ENCODE measurements at places on chromosomes 16 and 17. TPM values are rescaled to one million over a fixed set of nuclear protein-coding genes. Genes with fewer than 3 reads are reported as not detected.

The ABCC11 gene
- total RNA-seq = not detected

DNA sequence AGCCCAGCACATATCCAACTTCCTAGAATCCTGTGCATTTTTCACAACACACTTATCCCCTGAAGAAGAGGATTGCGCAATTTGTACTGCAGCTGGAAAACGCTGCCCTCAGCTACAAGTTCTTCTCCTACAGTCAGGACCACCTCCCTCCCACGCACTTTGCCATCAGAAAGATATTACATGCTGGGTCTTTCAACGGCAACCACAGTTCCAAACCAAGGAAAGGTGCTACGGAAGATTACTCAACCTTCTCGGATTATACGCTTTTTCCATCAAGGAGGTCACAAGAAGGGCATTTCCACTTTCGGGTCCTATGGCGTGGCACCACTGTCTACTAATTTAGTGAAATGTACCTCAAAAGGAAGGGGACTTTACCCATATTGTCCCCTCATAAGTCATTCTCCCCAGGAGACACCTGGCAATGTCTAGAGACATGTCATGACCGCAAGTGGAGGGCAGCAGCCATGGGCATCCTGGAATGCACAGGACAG is 35.2 kb downstream of the USP7 start:
- no peak for DNase-seq

- no peak for DNase-seq
These were observed 9.1 kb downstream of the SOX8 start for GRCh38 chr16:990516-991291.

DNA sequence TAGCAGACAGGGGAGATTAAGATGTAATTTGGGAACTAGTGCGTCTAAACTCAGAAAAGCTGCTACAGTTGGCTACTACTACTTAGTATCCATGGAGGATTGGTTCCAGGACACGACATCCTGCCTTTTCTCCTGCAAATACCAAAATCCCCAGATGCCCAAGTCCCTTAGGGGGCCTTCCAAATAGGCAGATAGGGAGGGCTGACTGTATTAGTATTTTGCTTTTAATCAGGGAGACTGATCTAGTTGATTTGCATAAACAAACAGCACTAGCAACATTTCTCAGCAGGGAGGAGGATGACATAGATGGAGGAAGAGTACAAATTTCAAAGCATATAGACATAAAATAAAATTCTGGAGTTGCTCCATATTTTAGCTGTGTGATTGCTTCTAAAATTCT is 621.6 kb upstream of the GOT2 start:
- DNase-seq = no peak

DNA sequence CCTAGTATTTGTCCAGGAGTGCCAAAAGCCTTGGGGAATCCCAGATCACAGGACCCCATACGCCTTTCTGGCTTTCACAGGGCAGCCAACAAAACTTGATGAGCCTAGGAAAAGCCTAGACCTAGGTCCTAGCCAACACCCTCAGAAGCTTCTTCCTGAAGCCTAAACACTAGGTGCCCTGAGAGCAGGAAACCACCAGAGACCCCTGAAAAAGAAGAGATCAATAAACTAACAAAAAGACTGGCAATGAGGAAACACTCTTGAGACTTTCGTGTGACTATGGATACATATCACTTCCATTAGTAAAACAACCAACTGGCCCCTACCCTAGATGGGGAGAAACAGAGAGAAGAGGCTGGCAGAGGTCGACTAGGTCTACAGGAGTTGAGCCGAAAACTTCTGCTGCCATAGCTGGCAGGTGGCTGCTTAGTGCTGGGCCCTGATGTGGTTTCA is 1.2 kb downstream of the ORMDL3 start:
- DNase-seq = no peak

DNA sequence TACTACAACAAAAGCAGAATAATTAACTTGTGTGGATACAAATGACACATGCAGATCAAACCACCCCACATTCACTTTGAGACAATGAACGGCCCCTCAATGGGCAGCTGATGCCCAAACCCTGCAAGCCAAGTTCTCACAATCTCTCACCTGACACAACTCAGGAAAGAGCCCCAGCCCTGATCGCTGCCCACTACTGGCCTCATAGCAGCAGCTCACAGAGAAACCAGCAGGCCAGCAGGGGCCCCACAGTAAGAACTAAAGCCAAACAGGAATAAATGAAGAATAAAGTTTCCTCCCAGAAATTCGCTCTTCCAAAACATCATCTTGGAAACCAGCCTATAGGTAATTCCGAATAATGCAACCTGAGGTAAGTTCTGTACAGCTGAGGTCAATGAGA is 7.7 kb downstream of the AKTIP start:
- no peak for DNase-seq

- peak; percentile 85 for DNase-seq
These were observed 241.7 kb downstream of the SEC14L1 start for GRCh38 chr17:77382356-77382911.

- DNase-seq = no peak
These were observed 44.1 kb downstream of the GTF3C1 start for GRCh38 chr16:27505297-27506236.

DNA sequence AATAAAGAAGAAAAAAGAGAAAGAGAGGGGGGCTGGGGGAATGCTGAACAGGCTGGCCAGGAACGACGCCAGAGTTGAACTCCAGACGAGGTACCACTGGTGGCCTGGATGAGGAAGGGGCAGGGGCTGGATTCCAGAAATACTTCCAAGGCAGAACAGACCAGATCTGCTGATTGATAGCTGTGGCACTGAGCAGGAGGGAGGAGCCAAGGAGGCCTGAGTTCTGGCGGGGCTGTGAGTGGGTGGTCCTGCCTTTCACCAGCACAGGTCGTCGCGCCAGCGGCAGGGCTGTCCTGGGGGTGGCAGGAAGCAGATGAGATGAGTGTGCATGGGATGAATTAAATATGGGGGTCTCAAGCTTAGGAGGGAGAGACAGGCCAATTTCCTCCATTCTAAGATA is 5.5 kb downstream of the CCDC42 start:
- no peak for DNase-seq

DNA sequence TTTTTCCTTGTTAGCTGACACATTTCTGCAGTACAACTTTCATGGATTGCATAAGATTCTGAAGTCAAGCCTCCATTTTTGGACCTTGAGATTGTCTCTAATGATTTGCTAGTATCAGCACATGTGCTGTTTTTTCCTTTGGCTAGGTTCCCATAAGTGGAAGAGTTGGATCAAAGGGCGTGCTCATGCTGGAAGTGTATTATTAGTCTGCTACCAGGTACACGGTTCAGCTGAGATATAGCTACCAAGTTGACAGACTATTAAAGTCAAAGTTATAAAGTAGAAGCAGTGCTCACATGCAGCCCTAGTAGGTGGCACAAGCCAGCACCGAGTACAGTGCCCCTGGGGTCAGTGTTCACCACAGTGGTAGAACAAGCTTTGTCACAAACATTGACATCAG is 3.2 kb downstream of the FAHD1 start:
- no peak for DNase-seq

DNA sequence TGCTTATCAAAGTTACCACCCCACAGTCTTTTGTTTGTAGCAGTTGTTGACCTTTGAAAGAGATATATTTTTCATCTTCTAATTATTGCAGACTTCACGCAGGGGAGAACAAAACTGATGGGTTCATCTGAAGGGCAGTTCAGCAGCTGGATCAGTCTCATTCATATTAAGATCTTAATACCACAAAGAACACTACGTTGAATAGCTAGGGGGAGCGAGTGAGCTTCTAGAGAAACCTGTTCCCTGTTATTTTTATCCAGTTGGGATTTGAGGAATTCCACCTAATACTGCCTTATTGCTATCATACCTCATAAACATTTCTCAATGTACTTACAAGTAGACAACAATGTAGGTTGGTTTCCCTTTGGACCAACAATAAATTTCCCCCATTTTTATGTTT is 306.1 kb upstream of the KIF2B start:
- DNase-seq = no peak

DNA sequence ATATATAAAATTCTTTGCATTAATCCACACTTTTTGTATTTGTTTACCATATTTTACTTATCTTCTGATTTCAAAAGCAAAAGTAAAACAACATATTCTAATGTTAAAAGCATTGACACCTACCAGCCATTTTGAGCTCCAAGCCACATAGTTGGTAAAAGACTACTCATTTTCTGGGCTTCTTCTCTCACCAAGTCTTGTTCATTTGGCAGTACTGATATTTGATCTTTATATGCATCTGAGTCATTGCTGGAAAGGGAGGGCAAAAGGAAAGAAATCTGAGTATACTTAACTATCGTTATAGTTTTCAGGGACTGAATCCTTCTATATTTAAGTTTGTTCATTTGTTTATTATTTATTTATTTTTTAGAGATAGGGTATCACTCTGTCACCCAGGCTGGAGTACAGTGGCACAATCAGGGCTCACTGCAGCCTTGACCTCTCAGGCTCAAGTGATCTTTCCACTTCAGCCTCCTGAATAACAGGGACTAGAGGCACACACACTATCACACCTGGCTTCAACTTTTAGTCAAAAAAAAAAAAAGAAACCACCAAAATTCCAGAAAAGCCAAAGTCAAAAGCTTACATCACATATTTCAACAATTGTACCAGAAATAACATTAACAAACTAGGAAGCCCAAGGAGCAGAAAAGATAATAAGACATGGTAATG is 121.0 kb upstream of the TOB1 start:
- no peak for DNase-seq

GRCh38 chr17:43814026-43814425 is 18.9 kb downstream of the MPP3 start:
- DNase-seq = no peak

Measured in activated CD8-positive, alpha-beta T cell treated with anti-CD3 and anti-CD28 coated beads, Interleukin-2, amount 10 ng/mL, durations not matched to agents 7 days and 5 days (primary cell).